Stimulated activated CD4-positive, alpha-beta T cell treated with anti-CD3 and anti-CD28 coated beads, Interleukin-4, amount 100 ng/mL, for 24 hours (primary cell): ENCODE measurements at places on chromosomes 2 and 18.

DNA sequence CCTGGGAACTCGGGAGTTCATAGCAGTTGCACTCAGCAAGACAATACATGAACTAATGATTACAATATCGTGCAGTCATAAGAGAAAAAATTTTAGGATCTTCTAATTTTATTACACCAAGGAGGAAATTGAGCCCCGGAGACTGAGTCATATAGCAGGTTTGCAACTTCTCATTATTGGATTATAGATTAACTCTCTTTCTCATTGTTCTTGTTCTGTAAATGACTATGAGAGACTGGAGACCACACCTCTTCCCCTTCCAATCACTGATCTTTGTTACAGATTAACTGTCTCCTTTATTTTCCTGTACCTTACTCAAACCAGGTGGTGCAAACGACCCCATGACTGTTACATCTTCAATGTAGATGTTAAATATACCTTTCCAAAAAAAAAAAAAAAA is 435.8 kb upstream of the DDX18 start:
- no peak for DNase-seq

DNA sequence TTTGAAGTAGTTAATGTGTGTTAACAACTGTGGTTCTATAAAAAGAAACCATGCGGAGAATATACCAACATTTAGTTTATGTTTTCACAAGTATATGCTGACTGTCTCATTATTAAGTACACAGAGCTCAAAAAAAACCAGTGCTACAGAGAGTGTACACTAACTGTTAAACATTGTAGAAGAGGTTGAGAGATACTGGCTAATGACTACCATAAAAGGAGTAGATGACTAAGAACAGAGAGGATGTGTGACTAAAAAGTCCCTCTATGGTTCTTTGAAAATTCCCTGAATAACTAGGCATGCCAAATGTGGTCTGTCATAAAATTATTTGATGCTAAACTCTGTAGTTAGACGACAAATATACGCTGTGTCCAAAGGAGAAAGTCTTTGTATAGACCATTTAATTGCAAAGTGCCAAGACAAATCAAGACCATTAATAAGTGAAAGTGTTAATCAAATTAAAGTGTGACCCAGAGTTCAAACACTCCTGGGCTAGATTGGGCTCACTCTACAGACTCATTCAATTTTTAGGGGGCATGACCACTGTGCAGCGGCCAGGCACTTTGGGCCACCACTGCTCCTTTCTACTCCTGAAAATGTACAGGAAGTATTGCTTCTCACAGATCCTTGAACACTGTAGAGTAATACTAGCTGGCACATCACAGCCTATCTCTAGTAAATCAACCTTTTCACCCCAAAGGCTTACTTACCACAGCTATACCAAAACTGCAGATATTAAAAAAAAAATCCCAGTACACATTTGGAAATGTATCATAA is 45.1 kb upstream of the SERTAD2 start:
- DNase-seq: no peak

DNA sequence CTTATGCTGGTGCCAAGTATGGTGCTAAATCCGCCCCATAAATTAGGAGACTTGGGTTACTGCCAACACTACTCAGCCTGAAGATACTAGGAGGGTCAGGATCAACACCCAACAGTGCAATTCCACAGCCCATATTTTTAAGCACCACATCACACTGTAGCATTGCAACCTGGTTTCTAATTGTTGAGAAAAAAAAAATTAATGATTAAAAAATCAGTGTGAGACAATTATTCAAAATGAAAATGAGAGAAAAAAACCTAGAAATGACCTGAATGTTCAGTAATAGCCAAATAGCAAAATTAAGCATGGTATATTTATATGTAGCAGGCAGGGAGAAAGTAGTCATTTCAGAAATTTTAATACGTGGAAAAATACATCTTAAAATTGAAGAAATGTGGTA is 29.2 kb upstream of the HNRNPLL start:
- no peak for DNase-seq

DNA sequence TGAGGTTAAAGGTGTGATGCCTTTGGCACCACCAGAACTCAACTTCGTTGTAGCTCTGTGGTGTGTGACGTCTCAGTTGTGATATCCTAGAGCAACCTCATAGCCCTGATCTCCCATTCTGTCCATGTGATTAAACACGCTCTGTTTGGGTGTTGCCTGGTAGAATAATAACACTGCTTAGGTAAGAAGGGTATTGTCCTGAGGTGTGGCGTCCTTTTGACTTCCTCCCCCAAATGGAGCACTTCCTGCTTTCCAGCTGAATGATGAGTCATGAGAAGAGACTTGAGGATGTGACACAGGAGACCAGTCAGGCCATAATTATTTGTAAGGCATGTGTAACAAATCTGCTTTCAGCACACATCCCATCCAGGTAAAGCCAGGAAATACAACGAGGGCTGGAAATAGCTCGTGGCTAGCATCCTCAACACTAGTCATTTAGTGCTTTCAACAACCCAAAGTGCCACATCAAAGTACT is 100.7 kb downstream of the RAPGEF4 start:
- no peak for DNase-seq

DNA sequence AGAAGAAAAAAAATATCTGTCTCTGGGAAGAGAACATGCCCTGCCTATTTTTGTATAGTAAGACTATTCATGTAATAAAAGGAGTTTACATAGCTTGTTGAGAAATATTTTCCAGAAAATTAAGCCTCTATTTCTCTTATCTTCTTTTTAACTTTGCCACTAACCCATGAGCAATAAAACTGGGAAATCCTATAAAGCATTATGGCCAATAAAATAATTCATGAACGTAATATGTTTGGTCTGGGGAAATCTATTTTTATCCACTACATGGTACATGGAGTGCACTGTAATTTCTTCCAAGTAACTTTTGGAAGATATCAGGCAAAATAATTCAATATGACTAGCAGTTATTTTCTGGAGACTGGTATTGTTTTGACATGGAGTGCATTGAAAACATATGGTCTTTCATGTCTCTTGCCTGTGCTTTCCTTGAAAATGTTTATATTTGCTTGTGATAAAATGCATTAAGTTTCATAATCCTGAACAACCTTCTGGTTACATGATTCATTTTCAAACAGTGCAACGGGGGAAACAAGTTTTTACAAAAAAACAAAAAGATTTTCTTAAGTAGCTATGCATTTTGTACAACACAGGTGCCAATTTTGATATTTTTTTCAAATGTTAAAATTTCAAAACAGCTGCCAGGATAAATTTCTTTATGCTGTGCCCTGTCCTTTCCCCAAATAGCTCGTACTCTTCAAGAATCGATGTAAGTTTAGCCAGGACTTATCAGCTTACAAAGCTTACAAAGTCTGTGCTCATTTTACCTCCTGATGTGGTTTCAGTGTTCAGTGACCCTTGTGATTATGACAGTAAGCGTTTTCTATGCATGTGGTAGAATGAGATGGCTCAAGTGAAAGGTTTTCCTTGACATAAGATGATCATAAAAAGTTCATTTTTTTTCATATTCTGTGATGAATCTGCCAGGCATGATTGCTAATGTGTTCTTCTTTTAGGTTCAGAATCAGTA is 194.5 kb downstream of the UBE2E3 start:
- no peak for DNase-seq

DNA sequence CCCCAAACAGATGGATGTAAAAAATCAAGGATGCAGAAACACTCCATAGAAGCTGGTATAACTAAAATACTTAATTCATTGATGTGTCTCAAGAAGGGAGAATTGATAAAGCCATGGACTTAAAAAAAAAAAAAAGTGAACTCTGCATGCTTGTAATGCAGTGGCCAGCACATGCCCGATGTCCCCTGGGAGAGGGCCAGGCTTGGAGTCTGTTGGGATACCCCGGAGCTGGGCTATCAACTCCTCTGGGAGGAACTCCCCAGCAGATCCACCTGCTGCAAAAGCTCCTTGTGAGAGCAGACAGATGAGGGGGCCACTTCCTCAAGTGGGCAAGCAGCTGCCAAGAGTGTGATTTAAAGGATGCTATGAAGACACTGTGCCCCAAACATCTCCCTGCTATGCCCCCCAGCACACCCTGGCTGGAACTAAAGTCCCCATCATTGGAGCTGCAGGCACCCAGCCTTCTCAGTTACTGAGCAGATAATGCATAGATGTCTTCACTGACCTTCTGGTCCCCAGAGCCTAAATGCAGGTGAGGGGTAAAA is 311.5 kb upstream of the ID2 start:
- no peak for DNase-seq

- no peak for DNase-seq
Measured at GRCh38 chr18:10840743-10841142, 308.6 kb downstream of the PIEZO2 start.
